ENCODE measurements at places on chromosomes 11 and 22. TPM values are rescaled to one million over a fixed set of nuclear protein-coding genes. Genes with fewer than 3 reads are reported as not detected.

Gene LMO1
- not detected for total RNA-seq

Gene HORMAD2
- total RNA-seq, result not detected

Gene NLRP14
- total RNA-seq, result not detected

Gene ZBTB16
- not detected for total RNA-seq

Gene MAP6
- total RNA-seq, result 0.59 TPM

Gene RRAS2
- 55.8 TPM for total RNA-seq

Gene ARSA
- 41.3 TPM for total RNA-seq

Gene TMEM191C
- 0.30 TPM for total RNA-seq

Gene ADORA2A
- 1.8 TPM for total RNA-seq

Gene CELSR1
- total RNA-seq, result 7.3 TPM

Gene ISX
- total RNA-seq, result not detected

Gene OR52N4
- not detected for total RNA-seq

Measured in smooth muscle cell of the umbilical artery (primary cell).